ENCODE measurements at places on chromosomes 11 and 22. TPM values are rescaled to one million over a fixed set of nuclear protein-coding genes. Genes with fewer than 3 reads are reported as not detected.

DNA sequence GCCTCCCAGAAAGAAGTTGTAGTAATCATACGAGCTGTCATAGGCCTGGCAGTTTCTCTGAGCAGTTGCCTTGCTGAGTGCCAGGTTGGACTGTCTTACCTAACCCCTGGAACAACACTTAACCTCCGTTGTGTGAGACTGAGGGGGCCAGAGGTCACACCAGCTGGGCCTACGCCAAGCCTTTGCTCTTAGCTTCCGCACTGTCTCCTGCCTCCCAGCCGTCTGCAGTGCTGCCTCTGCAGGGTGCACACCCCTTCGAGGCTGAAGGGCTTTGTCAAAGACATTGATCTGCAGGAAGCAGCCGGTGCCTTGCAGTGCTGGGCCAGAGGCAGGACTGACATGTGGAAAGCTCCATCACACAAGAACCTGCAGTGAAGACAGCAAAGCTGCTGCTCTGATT, 16.7 kb downstream of the TAB1 start:
- H3K27me3 ChIP-seq, result no peaks in the 10 kb centered on the region
- no peaks in the 10 kb centered on the region for H3K4me1 ChIP-seq
- H3K36me3 ChIP-seq, result peaks cover 22% of the 10 kb centered on the region
- no peak overlapping the region for H3K27ac ChIP-seq

DNA sequence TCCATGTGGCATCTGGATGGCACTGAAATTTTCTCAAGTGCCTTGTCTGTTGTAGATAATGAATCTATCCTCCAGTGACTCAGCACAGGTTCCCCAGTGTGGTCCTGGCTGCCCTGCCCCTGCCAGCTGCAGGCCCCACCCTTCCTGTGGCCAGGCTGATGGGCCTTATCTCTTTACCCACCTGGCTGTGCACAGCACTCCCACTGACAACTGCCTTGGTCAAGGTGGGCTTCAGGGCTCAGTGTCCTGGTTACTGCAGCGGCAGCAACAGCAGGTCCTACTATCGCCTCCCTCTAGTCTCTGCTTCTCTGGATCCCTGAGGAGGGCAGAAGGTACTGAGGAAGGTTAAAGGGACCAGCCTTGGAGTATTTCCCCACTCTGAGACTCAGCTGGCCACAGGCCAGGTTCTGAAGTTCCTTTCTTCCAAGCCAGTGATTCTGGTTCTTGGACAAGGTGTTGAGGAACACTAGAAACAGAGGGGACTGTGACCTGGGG, 3.1 kb downstream of the HMBS start:
- no peak overlapping the region for H3K4me3 ChIP-seq
- no peaks in the 10 kb centered on the region for H3K27me3 ChIP-seq
- no peak for DNase-seq
- peaks cover 49% of the 10 kb centered on the region for H3K4me1 ChIP-seq

GRCh38 chr11:12090061-12090591, 20.3 kb upstream of the MICAL2 start:
- DNase-seq, result no peak
- H3K4me1 ChIP-seq, result peaks cover 68% of the 10 kb centered on the region
- H3K4me3 ChIP-seq, result no peak overlapping the region

GRCh38 chr11:96238563-96239135, 104.3 kb downstream of the MAML2 start:
- H3K27ac ChIP-seq, result peak overlapping the region; percentile 63
- H3K27me3 ChIP-seq, result no peaks in the 10 kb centered on the region
- peaks cover 80% of the 10 kb centered on the region for H3K4me1 ChIP-seq
- H3K4me3 ChIP-seq, result no peak overlapping the region
- H3K36me3 ChIP-seq, result no peaks in the 10 kb centered on the region

DNA sequence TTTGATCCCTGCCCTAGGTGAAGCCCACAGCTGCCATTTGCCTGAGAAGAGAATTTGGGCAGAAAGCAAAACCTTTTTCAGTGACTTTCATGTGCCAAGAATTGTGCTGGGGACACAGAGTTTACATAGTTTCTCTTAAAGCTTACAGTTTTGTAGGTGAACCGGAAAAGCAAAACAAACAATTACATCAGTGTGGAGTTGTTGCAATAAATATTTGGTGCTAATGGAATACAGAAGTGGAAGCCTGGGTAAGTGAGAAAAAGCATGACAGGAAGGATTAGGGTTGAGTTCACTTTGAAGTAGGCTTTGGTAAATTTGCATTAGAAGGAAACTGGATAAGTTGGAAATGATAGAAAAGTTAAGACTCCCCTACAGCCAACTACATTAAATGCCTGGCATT, 82.7 kb downstream of the RASSF10 start:
- H3K27me3 ChIP-seq, result no peaks in the 10 kb centered on the region
- H3K27ac ChIP-seq, result no peak overlapping the region
- DNase-seq, result peak; percentile 24
- H3K4me3 ChIP-seq, result no peak overlapping the region
- H3K36me3 ChIP-seq, result no peaks in the 10 kb centered on the region
- H3K4me1 ChIP-seq, result peaks cover 32% of the 10 kb centered on the region

DNA sequence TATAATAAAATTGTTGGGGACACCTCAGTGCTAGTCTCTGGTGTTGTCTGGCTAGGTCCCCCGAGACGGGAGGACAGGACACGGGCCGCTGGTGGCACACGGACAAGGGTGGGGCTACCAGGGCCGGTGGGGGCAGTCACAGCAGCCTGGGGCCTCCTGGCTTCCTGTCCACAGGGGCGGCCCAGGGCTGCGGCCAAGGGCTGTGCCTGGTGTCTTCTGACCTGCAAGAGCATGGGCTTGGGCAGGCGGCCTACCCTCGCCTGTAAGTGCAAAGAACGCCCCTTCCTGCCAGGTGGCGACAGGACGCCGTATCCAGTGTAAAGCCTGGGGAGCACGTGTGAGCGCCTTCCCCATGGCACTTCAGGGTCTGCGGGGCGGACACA, 3.6 kb downstream of the LRFN4 start:
- no peak overlapping the region for H3K4me3 ChIP-seq
- peaks cover 4% of the 10 kb centered on the region for H3K4me1 ChIP-seq
- no peak for DNase-seq
- H3K36me3 ChIP-seq, result peaks cover 15% of the 10 kb centered on the region

DNA sequence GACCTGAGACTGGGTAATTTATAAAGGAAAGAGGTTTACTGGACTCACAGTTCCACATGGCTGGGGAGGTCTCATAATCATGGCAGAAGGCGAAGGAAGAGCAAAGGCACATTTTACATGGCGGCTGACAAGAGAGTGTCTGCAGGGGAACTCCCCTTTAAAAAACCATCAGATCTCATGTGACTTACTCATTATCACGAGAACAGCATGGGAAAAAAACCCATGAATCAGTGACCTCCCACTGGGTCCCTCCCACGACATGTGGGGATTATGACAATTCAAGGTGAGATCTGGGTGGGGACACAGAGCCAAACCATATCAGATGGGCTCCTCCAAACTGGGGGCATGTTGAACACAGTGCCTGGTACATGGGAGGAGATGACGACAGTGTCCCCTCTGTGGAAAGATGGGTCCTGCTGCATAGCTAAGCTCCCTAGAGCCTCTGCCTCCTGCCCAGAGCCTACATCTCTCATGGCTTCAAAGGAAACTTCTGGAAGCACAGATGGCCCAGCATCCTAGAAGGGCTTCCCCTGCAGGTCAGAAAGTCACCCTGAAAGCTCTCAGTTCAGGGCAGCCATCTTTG, 46.1 kb downstream of the MYEOV start:
- H3K4me1 ChIP-seq, result peaks cover 11% of the 10 kb centered on the region
- no peaks in the 10 kb centered on the region for H3K36me3 ChIP-seq
- H3K4me3 ChIP-seq, result no peak overlapping the region
- DNase-seq, result no peak
- no peaks in the 10 kb centered on the region for H3K27me3 ChIP-seq

GRCh38 chr11:31825838-31826484, 14.8 kb upstream of the PAX6 start:
- no peak overlapping the region for H3K27ac ChIP-seq
- no peak overlapping the region for H3K4me3 ChIP-seq
- 0 out of 2 replicates have a peak, but pooled peaks cover 8% of the 10 kb centered on the region for H3K4me1 ChIP-seq
- no peak for DNase-seq

DNA sequence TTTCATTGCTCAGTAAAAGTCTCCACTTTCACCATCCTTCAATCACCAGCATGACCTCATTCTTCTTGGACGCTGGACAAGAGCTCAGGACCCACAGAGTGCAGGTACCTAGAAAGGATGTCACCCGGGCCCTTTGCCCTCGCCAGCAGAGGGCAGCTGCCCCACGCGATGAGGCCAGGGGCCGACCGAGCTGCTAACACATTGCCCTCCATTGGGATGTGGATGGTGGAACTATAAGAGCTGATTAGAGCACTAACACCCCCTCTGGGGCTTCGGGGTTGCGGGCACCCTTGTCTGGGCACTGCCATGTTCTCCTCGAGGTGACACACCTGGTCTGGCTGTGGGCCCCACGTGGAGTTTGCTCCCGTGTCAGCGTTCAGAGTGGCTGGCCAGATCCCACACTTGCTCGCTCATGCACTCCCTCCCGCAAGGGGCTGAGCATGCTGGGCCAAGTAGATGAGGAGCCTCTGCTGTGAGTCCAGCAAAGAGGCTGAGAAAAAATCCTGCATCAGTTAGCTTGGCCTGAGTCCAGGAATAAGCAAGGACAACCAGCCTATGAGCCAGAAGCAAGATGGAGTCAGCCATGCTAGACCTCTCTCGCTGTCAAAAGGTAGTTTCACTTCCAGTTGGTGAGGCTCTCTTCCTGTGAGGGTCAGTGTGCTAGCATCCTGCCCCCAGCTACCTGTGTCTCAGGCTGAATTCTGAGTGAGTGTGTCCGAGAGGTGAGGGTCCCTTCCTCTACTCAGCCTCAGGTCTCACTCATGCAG, 9.8 kb downstream of the KRTAP5-6 start:
- DNase-seq, result no peak
- no peak overlapping the region for H3K4me3 ChIP-seq
- H3K36me3 ChIP-seq, result no peaks in the 10 kb centered on the region
- H3K27me3 ChIP-seq, result peaks cover 5% of the 10 kb centered on the region
- H3K27ac ChIP-seq, result no peak overlapping the region
- no peaks in the 10 kb centered on the region for H3K4me1 ChIP-seq

DNA sequence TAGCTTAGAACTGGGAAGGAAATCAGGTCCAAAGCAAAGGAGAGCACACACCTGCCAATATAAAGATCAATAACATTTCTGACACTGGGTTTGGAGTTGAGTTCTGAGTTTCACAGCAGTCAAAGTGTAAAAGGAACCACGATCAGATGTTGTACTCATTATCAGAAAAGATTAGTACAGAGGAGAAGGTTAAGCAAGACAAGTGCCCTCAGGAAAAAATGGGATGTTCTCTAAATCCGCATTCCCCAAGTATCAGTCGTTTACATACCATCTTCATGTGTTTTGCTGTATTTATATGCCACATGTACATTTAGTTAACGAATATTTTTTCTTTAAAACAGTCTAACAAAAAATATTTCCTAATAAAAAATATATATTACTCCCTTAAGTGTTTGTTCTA, 23.0 kb upstream of the RRAS2 start:
- H3K4me1 ChIP-seq, result peaks cover 7% of the 10 kb centered on the region
- H3K36me3 ChIP-seq, result no peaks in the 10 kb centered on the region
- H3K4me3 ChIP-seq, result no peak overlapping the region
- H3K27ac ChIP-seq, result no peak overlapping the region
- no peaks in the 10 kb centered on the region for H3K27me3 ChIP-seq
- no peak for DNase-seq

GRCh38 chr11:18700375-18700774, 1.8 kb downstream of the TMEM86A start:
- peaks cover 16% of the 10 kb centered on the region for H3K4me1 ChIP-seq
- no peak for DNase-seq
- no peaks in the 10 kb centered on the region for H3K36me3 ChIP-seq
- H3K27ac ChIP-seq, result no peak overlapping the region
- no peak overlapping the region for H3K4me3 ChIP-seq

GRCh38 chr11:14393889-14394288, 34.9 kb upstream of the RRAS2 start:
- no peaks in the 10 kb centered on the region for H3K4me1 ChIP-seq
- H3K27ac ChIP-seq, result no peak overlapping the region
- no peaks in the 10 kb centered on the region for H3K36me3 ChIP-seq

DNA sequence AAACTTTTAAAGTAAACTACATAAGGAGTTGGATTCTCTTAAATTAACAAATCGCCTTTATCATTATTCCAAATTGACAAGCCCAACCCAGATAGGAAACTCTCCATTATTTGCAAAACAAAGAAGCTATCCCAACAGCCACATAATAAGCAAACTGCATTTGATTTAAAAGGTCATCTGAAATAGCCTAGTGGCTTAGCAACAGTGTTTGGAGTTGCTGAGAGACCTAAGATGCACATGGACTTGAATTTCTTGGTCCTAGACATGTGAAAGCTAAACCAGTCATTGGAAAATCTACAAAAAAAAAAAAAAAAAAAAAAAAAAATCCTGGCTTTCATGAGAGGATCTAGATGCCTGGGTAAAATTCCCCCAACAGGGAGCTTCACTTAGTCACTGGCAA, 69.5 kb downstream of the PRCP start:
- H3K4me1 ChIP-seq, result peaks cover 19% of the 10 kb centered on the region
- no peak for DNase-seq
- H3K36me3 ChIP-seq, result no peaks in the 10 kb centered on the region
- no peak overlapping the region for H3K27ac ChIP-seq
- no peak overlapping the region for H3K4me3 ChIP-seq
- H3K27me3 ChIP-seq, result no peaks in the 10 kb centered on the region

DNA sequence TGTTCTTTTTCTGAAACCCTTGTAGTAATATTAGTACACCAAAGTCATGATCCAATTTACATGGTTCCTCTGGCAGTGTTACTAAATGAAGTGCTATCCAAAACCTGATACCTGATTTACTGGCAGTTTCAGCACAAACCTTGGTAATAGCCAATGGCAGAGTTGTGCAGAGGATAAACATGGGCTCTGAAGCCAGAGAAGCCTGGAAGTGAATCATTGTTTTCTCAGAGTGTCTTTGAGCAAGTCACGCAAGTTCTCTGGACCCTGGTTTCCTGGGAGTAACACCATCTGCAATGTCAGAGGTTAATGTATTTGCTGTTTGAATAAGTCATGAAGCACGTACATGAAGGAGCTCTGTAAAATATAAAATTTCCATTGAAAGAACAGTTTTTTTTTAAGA, 222.3 kb upstream of the NARS2 start:
- no peaks in the 10 kb centered on the region for H3K36me3 ChIP-seq
- peaks cover 3% of the 10 kb centered on the region for H3K27me3 ChIP-seq
- no peak for DNase-seq
- H3K27ac ChIP-seq, result no peak overlapping the region
- H3K4me1 ChIP-seq, result no peaks in the 10 kb centered on the region

OR2D2 gene
- not detected for total RNA-seq

GSTT2B gene
- 1.5 TPM for total RNA-seq

ARSA gene
- 9.0 TPM for total RNA-seq

SERPIND1 gene
- 111 TPM for total RNA-seq

TYR gene
- not detected for total RNA-seq

CSRP3 gene
- total RNA-seq, result not detected

CBL gene
- total RNA-seq, result 7.4 TPM

Measured in HepG2 (cell line).